ENCODE measurements at places on chromosomes 11 and 22.
A peak's percentile ranks its signal among the peaks of the same experiment; 100 is the strongest.

- peak; percentile 64 for DNase-seq
These were observed 907.1 kb downstream of the DLG2 start for GRCh38 chr11:84719935-84720577.

DNA sequence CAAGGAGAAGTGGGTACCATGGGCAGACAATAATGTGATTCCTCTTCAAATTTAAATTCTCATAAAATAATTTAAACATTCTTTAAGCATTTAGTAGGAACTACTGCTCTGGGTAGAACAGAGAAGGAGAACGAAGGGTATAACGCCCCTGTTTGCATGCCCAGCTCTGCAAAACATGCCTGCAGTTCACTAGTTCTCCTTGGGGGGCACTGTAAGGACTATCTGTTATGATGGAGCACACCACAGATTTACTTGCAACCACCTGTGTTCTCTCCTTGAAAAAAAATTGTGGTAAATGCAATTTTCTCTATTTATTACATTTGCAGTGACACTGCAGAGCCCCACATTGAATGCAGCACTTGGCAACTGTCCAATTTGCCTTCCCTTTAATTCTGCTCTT is 100.3 kb downstream of the GUCY1A2 start:
- peak; percentile 72 for DNase-seq

GRCh38 chr11:41609511-41609910 is 150.1 kb upstream of the LRRC4C start:
- no peak for DNase-seq

- peak; percentile 25 for DNase-seq
These were observed 5.0 kb downstream of the UQCR10 start for GRCh38 chr22:29772170-29772641.

GRCh38 chr11:124277804-124278203 is 21.6 kb downstream of the OR8G5 start:
- DNase-seq = no peak

- DNase-seq = no peak
These were observed 32.6 kb downstream of the CEP295 start for GRCh38 chr11:93694109-93694508.

DNA sequence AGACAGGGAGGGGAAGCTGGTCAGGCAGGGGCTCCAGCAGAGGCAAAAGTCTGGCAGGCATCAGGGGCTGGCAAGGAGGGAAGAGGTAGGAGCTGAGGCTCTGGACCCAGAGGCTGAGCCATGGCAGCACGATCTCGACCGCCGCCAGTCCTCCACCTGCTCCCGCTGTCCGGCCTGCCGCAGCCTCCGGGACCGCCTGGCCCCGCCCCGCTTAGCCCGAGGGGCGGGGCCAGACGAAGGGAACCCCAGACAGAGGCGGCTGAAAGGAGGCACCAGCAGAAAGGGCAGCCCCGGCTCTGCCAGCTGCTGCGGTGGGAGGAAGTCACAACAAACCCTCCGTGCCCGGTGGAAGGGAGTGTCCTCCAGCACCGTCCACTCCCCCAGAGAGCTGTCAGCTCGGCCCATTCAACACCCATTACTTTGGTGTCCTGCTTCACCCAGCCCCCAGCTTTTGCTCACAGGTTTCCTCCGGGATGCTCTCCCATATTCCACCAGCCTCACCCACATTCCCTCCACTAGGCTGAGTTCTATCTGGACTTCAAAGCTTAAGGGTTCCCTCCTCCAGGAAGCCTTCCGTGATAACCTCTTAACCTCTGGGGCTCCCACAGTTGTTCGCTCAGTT is at the start of gene MFNG:
Gene MFNG (minus strand): TSS at position 161 of the 622 bp plus-strand sequence. CDS start 207 bp downstream, outside the sequence.
- DNase-seq = peak; percentile 75

DNA sequence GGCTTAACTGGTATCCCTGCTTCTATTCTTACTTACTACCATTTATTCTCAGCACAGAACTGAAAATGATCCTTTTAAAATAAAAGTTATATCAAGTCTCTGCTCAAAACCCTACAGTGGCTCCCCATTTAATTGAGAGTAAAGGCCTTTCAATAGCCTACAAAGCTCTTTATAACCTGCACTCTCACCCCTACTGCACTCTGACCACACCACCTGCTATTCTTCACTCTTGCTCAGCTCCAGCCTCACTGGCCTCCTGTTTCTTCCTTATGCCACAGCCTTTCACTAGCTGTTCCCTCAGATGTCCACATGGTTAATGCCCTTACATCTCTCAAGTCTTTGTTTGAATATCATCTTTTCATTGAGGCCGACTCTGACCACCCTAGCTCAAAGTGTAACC is 40.9 kb upstream of the PPP2R1B start:
- no peak for DNase-seq

GRCh38 chr22:49904040-49904369 is 14.2 kb downstream of the ALG12 start:
- DNase-seq = no peak

- no peak for DNase-seq
These were observed 30.5 kb downstream of the RRM1 start for GRCh38 chr11:4125141-4125540.
